Spinal cord (tissue), 10 donors: ENCODE measurements at places on chromosomes 5 and 9.

- no peak for DNase-seq
Measured at GRCh38 chr9:116115761-116116353, 37.7 kb upstream of the PAPPA start.

- peak; percentile 89 for DNase-seq
Measured at GRCh38 chr9:127388037-127388855, 8.7 kb upstream of the SLC2A8 start.

DNA sequence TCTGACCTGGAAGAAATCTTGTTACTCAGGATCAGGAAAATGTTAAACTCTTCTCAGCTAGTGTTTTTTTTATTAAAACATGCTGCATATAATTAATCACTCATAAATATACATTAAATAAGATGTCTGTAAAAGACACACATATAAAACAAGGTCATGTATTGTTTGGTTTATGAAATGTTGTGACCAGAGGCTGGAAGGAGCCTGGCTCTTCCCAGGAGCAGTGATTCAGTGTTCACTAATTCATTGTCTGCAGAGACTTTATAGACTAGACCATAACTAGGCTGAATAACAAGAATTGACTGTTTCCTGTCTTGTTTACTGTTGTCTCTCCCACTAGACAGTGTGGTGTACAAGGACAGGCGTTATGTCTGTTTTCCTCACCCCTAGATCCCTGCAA is 49.1 kb upstream of the ANKRD55 start:
- DNase-seq = no peak

- DNase-seq = no peak
Measured at GRCh38 chr5:6404129-6404528, 25.8 kb upstream of the MED10 start.

GRCh38 chr5:97501286-97501964 is 318.4 kb upstream of the RIOK2 start:
- DNase-seq = no peak

DNA sequence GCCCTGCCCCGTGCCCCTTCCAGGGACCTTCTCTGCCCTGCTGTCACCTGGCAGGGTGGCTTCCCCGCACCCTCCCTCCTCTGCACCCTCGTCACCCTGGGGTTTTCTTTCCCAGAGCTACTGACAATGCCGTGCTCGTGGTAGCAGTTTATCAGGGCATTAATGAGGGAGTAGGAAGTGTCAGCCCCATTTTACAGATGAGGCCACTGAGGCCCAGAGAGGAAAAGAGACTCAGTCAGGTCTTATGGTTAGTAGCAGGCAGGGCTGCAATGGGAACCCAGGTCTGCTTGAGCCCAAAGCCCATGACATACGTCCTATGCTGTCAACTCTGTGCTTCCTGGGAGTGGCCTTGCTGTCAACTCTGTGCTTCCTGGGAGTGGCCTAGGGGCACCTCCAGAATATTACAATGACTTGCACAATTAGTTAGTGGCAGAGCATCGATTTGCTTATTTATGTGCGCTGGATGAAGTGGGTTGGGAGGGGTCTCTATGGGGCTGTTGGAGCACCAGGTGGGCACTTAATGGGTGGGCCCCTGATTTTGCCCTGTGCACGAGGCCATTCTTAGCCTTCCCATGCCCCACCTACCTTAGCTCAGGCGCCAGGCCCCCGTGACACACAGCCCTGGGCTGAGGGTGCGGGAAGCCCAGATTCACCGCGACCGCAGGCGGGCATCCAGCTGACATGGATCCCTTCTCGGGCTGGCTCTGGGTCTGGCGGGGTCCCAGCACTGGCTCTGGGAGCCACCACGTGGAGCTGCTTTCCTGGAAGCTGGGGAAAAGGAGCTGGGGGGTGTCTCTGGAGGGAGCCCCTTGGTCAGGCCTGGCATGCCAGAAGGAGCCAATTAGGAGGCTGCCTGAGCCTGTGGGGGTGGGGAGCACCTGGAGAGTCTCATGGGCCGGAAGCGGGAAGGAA is 82.0 kb upstream of the ORM1 start:
- no peak for DNase-seq

DNA sequence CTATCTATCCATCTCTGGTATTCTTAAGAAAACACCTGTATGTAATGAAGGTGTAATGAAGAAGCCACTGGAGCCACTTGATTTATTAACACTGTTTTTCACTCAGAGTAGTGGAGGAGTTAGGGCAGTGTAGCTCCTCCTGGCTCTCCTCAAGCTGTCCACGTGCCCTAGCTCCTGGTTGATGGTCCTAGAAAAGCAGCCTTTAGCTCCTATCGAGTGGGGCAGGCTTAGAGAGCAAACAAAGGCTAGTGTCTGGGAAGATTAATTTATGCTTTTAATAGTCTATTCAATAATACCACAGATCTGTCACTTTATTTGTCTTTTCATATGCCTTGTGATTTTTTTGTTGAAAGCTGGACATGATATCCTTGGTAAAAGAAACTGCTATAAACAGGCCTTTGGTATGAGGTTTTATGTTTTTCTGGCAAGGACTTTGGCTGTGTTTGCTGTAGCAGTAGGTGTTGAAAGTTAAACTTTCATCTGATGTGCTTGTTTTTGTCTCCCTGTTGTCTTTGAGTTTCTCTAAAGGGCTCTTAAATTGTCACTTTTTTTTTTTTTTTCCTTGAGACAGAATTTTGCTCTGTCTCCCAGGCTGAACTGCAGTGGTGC is 141.1 kb downstream of the GCNT1 start:
- no peak for DNase-seq

DNA sequence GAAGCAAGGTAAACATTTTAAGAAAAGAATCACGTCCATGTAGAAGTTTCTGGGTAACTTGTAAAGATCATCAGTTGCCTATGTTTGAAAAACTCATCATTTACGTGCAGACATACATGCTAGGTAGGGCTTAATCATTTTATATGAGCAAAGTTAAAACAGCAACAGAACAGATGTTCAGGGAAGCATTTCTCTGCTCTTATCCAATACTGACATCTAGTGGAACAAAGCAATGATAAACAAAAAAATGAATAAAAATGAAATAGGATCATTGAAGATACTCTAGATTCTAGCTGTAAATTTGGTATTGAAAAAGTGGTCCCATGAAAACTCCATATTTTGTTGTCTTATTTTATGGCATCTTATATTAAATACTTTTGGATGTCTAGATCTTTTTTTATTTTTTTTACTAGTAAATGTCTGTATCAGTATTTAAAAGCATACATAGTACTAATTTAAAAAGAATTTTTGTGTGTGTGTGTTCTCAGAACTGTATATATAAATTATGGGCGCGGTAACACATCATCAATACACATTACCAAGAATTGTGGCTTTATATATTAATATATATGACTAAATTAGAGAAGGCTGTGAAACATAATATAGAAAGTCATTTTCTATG is 1050.2 kb downstream of the CDH12 start:
- DNase-seq = peak; percentile 31

GRCh38 chr5:73434461-73434860 is 14.1 kb downstream of the FOXD1 start:
- DNase-seq = no peak

DNA sequence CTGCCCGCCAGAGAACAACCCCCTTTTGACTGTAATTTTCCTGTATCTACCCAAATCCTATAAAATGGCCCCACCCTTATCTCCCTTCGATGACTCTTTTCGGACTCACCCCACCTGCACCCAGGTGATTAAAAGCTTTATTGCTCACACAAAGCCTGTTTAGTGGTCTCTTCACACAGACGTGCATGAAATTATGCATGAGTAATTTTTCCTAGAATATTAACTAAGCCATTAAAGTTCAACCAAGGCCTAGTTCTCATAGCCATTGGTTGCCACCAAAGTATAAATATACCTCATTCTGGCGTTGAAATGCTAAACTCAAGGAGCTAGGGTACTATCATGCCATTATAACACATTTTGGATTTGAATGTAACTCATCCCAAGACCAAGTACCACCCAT is 243.9 kb downstream of the ZNF608 start:
- no peak for DNase-seq

GRCh38 chr9:38286357-38286756 is 106.1 kb upstream of the ALDH1B1 start:
- no peak for DNase-seq

DNA sequence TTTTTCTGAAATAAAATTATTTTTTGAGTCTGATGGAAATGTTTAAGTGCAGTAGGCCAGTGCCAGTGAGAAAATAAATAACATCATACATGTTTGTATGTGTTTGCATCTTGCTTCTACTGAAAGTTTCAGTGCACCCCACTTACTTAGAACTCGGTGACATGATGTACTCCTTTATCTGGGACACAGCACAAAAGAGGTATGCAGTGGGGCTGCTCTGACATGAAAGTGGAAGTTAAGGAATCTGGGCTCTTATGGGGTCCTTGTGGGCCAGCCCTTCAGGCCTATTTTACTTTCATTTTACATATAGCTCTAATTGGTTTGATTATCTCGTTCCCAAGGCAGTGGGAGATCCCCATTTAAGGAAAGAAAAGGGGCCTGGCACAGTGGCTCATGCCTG is 39.2 kb downstream of the FXN start:
- DNase-seq = no peak

- DNase-seq = no peak
Measured at GRCh38 chr9:16352791-16353401, 517.6 kb downstream of the BNC2 start.

DNA sequence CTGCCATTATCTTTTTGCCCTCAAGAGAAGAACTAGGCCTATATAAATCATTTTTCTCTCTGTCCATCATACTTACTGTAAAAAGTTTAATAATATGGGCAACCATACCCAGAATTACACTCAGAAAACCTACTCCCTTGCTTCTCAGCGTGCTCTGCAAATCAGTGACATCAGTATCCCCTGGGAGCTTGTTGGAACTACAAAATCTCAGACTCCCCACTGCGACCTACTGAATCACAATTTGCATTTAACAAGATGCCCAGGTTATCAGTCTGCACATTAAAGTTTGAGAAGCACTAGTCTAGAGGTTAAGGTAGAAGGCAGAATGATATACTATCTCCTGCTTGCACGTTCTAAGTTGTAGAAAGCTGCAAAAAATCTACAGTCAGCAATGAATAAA is 127.2 kb downstream of the MLLT3 start:
- DNase-seq = peak; percentile 56

DNA sequence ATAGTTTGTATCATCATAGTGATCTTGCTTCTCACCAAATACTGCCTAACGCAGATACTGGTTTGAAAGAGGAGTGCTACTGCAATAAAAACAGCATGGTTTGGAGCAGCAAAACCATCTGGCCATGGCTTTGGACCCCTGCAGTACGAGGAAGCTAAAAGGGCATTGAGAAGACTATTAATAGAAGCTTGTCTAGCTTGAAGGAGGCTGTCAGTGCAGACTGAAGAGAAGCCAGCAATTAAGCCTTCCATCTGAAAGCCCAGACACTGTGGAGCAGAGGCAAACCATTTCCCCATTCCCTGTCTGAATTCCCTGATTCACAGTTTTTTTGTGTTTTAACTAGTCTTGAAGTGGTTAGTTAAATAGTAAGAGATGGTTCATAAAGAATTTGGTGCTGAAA is 281.6 kb downstream of the PTPRD start:
- DNase-seq = no peak

DNA sequence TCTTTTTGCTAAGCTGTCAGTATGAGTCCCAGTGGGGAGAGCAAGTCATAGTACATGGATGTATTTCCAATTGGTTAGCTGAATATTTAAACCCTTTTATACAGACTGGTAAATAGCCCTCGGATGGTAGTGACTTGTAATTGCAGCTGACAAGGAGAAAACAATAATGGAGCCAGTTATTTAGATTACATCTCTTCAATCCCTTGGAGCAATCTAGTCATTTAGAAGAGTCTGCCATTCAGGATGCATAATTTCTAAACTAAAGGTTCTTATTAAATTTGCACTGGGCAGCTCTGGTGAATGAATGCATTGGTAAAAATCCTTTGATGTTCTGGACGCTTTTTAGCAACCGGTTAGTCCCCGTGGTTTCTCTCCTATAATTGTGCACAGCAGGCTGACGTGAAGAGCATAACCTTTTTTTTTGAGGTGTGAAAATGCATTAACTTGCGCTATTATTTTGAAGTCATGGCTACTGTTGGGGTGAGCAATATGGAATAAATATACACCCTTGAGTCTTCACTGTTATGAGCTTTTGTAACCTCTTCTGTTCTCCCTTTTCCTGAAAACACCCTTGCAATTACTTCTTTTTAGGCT is 158.6 kb upstream of the CD180 start:
- no peak for DNase-seq

DNA sequence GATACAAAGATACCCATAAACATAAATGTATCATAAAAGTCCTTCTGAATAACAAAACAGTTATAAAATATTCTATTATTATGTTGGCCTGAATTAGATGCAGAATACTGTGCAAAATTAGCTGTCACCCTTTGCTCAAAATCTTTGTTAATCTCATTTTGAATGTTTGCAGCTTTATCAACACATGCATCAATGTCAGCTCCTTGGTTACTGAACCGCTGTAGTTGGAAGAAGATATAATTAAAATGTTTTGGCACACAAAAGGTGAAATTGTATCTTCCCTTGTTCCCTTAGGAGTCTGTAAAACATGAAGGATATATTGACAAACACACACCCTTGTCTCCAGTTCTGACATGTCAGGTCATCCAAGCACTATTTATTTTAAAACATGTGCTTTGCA is 146.3 kb upstream of the POU5F2 start:
- DNase-seq = no peak

GRCh38 chr5:55227664-55228430 is 732 bp upstream of the MCIDAS start:
- peak; percentile 47 for DNase-seq

- no peak for DNase-seq
Measured at GRCh38 chr5:134577022-134577795, 51.7 kb downstream of the JADE2 start.

GRCh38 chr9:92645041-92645440 is 24.9 kb downstream of the IPPK start:
- no peak for DNase-seq

GRCh38 chr9:95649801-95650213 is 133.0 kb upstream of the PTCH1 start:
- no peak for DNase-seq

DNA sequence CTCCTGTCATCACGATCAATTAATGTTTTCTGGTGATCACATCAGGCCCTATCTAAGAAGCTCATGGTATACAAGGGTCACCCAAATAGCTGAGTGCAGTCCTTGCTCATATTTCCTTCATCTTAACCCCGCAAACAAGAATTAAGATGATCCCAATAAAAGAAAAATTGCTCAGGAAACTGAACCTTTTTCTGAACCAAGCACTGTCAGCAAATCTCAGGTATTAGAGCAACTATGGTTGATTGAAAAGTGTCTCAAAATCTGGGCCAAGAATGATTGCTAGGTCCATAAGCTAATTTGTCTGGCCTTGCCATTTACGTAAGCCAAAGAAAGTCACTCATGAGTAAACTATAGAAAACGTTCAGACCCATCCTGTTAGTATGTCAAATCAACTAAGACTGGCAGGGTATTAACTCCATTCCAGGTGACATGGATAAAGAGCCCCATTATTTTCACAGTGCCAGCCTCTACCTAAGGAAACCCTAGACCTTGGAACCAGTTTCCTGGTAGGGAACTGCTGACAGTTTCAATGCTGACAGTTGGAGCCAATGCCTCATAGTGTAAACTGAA is 209.3 kb downstream of the DEPDC1B start:
- no peak for DNase-seq
